Fibroblast of mammary gland (primary cell): ENCODE measurements at places on chromosomes 6 and 20.
A peak's percentile ranks its signal among the peaks of the same experiment; 100 is the strongest.

- DNase-seq, result peak; percentile 61
Observed at GRCh38 chr6:165616116-165616515, 46.9 kb downstream of the PDE10A start.

DNA sequence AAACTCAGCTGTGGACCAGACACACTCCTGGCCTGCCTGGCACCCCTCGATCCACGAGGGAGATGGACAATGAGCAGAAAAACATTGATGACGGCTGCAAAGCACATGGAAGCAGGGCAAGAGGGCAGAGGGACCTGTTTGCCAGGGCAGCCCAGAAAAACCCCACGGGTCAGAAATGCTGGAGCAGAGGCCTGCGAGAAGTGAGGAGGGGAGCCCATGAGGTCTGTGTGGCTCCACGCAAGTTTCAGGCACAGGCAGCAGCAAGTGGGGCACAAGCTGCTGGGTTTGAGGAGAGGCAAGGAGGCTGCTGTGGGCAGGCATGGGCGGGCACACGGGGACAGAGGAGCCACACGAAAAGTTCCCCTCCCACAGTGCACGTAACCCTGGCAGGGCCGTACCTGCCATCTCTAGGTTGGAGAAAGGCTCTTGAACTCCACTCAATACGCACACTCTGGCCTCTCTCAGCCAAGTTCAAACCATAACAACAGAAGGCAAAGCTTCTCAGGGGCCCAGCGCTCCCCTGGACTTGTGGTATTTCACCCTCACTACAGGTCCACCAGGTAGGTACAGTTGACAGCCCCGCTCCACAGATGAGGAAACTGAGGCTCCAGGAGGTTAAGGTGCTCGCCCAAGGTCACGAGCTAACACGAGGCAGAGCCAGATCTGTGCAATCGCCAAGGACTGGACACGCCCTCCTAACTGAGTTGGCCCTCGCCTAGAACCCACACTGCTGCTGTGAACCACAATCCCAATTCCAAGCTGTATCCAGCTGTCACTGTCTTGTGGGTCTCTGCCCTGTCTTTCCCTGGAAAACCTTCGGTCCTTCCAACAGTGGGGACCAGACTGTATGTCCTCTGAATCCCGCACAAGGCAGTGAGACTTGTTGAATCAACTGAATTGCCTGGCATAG, 108.2 kb downstream of the NOL4L start:
- no peak for DNase-seq

DNA sequence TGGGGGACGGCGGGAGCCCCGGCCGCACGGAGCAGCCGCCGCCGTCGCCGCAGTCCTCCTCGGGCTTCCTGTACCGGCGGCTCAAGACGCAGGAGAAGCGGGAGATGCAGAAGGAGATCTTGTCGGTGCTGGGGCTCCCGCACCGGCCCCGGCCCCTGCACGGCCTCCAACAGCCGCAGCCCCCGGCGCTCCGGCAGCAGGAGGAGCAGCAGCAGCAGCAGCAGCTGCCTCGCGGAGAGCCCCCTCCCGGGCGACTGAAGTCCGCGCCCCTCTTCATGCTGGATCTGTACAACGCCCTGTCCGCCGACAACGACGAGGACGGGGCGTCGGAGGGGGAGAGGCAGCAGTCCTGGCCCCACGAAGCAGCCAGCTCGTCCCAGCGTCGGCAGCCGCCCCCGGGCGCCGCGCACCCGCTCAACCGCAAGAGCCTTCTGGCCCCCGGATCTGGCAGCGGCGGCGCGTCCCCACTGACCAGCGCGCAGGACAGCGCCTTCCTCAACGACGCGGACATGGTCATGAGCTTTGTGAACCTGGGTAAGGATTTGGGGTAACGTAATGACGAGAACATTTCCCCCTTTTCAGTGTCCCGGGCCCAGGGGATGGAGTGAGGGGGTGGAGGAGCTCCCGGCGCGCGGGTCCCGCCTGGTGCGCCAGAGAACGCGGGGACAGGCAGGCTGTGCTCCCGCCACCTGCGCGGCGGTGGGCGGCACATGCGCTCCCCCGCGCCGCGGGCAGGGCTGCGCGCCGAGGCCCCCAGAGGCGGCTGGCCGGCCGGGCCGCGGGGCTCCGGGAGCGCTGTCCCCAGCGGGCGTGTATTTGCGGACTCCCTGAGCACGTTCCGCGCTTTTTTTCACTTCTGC, 1.4 kb downstream of the BMP6 start:
- no peak for DNase-seq

DNA sequence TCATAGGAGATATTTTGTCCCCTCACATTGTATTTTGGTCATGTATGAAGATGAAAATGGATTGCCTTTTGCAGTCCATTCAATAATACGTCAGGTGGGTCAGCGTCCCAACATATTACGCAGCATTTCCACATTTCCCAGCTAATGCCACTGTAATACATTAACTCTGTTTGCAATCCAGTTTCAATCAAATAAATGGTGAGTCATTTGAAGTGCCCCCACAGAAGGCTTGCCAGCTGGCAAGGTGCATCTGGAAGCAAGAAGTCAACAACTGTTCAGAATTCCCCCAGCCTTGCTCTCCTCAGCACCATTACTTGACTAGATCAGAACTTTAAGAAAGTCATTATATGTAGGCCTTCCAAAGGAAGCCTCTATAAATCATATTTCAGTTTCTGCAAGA, 50.4 kb downstream of the PHACTR1 start:
- DNase-seq, result no peak

DNA sequence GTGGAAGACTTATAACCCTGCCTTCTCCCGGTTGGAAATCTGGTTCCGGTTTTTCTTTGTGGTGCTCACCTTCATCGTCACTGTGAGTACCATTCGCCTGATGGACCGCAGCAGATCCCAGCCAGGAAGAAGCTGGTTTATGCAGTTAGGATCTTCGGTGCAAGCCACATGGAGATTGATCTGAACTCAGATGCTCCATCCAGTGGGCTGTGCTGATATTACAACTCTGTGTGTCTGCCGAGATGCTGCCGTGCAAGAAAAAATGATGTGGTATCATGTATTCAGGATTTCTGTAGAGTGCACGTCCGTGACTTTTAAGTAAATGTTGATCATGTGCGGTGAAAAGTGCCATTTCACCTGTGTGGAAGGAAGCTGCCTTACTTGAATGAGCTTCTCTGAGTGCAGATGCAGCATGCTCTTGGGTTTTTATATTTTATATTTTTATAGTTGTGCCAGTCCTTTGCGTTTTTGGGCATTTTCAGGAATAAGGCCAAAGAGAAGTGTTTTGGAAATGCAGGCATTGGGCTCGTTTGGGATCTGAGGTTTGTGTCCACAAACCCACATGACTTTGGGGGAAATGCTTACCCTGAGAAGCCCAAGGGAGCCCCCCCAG, 39.2 kb downstream of the DYNLT1 start:
- DNase-seq, result peak; percentile 82

DNA sequence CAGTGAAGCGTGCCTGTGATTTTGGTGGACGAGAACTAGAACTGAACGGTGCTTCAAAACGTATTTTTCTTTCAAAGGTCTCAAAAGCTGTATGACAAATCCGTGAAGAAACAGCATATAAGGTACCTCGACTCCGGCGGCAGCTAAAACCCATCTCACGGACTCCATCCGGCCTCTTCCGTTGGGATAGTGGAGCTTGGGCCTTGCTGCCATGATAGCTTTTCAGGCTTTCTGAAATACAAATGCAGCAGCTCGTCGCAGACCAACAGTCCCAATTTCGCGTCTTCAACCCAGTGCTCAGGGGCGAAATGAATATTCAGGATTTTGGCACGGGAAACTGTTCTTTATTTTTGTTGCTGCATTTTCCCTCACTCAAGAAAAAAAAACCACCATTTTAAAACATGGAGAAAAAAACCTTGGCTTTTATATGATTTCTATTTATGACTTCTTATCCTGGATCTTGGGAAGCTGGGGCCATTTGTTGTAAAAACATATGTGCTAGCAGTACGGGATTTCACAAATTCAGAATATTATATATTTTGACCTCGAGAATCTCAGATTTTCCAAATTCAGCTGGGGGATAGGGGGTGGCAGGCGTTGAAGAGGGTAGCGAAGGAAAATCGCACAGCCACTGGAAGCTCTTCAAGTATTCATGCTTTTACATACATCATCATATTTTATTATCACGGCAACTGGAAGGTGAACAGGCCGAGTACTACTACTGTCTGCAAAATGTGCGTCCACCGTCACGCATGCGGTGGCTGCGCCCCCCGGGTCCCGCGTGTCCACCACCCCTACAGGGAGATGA, 849 bp downstream of the GSTA4 start:
- DNase-seq, result peak; percentile 56
